ENCODE measurements at places on chromosomes 16 and 17.

DNA sequence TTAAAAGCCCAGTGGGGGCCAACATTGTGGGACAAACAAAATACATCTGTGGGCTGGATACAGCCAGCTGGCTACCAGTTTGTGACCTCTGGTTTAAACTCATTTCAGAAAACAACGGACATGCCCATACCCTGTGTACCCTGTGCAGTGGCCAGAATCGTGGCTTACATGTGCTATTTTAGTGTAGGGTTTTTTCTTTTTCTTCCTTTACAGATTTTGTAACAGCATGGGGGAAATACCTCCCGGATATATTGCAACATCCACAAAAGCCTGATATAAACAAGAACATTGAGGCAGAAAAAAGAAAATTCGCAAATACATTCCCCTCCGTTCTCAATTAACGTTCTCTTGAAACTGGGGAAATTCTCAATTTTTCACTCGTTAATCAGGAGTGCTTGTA is 7.3 kb downstream of the HS3ST4 start:
- H3K36me3 ChIP-seq = no peaks in the 10 kb centered on the region
- H3K4me1 ChIP-seq = no peaks in the 10 kb centered on the region
- no peak overlapping the region for H3K27ac ChIP-seq
- DNase-seq = no peak
- no peak overlapping the region for H3K4me3 ChIP-seq

DNA sequence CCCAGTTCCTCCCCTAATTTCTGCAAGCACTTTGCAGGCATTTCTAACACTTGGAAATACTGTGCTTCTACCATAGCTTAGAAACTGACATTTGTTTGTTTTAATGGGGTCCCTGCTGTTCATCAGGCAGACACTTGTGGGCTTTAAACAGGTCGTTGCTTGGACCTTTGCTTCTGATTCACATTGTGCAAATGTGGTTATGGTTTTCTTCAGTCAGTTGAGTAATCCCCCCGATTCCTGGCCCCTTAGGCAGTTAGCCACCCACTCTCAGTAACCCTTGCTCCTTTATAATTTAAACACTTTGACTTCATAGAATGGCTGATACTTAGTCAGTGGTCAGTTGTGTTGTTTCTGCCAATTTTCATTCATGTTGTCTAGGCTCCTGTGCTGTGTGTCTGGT is 39.4 kb downstream of the SLC47A1 start:
- no peak overlapping the region for H3K27ac ChIP-seq
- no peak for DNase-seq
- no peaks in the 10 kb centered on the region for H3K4me1 ChIP-seq
- no peak overlapping the region for H3K4me3 ChIP-seq
- peaks cover 29% of the 10 kb centered on the region for H3K27me3 ChIP-seq

GRCh38 chr17:67260170-67260987 is 15.4 kb upstream of the HELZ start:
- no peaks in the 10 kb centered on the region for H3K27me3 ChIP-seq
- no peak for DNase-seq
- H3K36me3 ChIP-seq = peaks cover 6% of the 10 kb centered on the region
- no peak overlapping the region for H3K27ac ChIP-seq
- no peak overlapping the region for H3K4me3 ChIP-seq

DNA sequence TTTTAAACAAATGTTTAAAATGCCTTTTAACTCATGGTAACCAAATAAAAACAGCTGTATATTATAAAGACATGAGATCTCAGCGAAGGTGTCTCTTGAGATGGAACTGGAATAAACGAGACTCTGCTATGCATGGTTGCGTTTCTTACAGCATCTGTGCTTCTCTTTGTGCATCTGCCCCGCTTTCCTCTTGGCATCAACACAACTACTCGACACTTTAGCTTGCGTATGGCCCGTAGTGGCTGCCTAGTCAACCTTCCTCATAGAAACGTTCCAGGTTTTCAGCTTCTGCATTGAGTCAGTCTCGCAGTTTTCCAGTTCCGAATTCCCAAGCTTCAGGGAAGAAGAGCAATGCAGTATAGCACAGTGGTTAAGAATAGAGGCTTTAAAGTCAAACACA is 214.9 kb downstream of the CEP112 start:
- H3K4me3 ChIP-seq = no peak overlapping the region
- H3K27ac ChIP-seq = no peak overlapping the region
- H3K4me1 ChIP-seq = no peaks in the 10 kb centered on the region
- no peak for DNase-seq
- H3K27me3 ChIP-seq = peaks cover 28% of the 10 kb centered on the region
- no peaks in the 10 kb centered on the region for H3K36me3 ChIP-seq

GRCh38 chr17:64128787-64129514 is 993 bp downstream of the ERN1 start:
- H3K27me3 ChIP-seq = no peaks in the 10 kb centered on the region
- peak overlapping the region; percentile 79 for H3K27ac ChIP-seq
- peaks cover 11% of the 10 kb centered on the region for H3K36me3 ChIP-seq
- peaks cover 60% of the 10 kb centered on the region for H3K4me1 ChIP-seq

DNA sequence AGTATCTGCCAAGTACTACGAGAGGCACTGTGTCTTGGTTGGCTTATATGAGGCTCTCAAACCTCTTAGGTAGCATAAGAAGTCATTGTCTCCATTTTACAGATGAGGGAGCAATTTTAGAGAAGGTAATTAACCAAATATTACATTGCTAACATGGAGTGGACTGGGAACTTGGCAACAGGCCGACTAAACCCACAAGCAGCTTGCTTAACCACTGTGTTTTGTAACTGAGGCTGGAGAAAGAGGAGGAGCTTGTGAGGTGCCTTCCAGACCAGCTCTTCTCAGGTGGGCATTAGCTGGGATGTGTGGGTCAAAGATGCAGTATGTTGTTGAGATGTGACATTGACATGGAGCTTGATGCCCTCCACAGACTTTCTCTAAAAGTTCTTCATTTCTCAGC is 835.6 kb upstream of the RBFOX1 start:
- DNase-seq = no peak
- no peaks in the 10 kb centered on the region for H3K36me3 ChIP-seq
- no peaks in the 10 kb centered on the region for H3K4me1 ChIP-seq
- H3K4me3 ChIP-seq = no peak overlapping the region

DNA sequence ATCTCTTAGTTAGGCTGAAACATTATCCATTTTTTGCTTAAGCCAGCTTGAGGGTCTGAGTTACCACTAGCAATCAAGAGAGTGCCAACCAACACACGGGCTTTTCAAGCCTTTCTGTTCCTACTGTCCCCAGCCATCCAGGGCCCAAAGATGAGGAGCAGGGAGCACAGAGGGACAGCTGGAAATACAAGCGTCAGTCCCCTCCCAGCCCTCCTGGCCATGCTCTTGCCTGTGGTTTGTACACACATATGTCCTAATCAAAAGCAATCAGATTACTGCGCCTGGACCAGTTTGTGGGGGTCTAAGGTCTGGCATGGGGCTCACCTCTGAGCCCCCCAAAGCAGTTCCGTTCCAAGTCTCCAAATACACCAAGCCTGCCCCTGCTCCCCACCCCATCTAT is 3.5 kb downstream of the CORO7 start:
- DNase-seq = no peak
- H3K36me3 ChIP-seq = peaks cover 70% of the 10 kb centered on the region
- H3K4me1 ChIP-seq = peaks cover 40% of the 10 kb centered on the region
- H3K4me3 ChIP-seq = peak overlapping the region; percentile 34

- DNase-seq = no peak
- no peak overlapping the region for H3K27ac ChIP-seq
- H3K4me1 ChIP-seq = no peaks in the 10 kb centered on the region
These were observed 209.6 kb upstream of the CACNG5 start for GRCh38 chr17:66625311-66625767.

DNA sequence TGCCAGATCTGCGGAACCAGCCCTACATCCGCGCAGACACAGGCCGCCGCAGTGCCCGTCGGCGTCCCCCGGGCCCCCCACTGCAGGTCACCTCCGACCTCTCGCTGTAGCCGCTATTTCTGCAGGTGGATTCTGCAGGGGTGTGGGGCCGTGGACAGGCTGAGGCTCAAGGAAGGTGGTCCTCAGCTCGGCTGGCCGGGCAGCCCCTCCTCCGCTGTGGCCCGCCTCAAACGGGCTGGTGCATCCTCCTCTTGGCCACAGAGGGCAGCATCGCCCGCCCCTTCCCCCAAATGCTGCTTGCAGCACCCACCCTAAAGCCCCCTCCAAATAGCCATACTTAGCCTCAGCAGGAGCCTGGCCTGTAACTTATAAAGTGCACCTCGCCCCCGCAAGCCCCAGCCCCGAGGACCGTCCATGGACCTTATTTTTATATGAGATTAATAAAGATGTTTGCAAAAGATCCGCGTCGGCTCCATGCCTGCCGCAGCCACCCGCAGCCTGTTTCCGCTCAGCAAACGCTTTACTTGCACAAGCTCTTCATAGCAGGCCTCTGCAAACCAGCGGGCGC is 14.9 kb downstream of the SPATA32 start:
- peak overlapping the region; percentile 94 for H3K27ac ChIP-seq
- no peaks in the 10 kb centered on the region for H3K27me3 ChIP-seq

DNA sequence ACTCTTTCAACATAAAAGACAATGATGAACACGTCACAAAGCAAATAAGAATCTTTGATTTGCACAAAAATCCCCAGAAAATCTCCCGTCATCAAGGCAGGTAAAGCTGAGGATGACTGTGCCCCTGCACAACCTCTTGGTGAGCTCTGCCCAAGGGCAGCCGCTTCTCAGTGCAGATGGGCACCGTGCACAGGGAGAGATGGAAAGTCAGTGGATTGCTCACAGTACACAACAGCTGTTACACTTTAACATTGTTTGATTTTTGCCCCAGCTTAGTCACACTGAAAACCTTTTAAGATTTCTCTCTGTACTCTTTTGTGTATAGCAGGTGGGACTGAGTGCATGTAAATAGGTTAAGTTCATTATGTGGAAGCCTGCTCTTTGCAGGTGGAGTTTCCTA is 104.2 kb downstream of the CDK5R1 start:
- DNase-seq = no peak
- no peak overlapping the region for H3K27ac ChIP-seq
- H3K4me3 ChIP-seq = no peak overlapping the region

DNA sequence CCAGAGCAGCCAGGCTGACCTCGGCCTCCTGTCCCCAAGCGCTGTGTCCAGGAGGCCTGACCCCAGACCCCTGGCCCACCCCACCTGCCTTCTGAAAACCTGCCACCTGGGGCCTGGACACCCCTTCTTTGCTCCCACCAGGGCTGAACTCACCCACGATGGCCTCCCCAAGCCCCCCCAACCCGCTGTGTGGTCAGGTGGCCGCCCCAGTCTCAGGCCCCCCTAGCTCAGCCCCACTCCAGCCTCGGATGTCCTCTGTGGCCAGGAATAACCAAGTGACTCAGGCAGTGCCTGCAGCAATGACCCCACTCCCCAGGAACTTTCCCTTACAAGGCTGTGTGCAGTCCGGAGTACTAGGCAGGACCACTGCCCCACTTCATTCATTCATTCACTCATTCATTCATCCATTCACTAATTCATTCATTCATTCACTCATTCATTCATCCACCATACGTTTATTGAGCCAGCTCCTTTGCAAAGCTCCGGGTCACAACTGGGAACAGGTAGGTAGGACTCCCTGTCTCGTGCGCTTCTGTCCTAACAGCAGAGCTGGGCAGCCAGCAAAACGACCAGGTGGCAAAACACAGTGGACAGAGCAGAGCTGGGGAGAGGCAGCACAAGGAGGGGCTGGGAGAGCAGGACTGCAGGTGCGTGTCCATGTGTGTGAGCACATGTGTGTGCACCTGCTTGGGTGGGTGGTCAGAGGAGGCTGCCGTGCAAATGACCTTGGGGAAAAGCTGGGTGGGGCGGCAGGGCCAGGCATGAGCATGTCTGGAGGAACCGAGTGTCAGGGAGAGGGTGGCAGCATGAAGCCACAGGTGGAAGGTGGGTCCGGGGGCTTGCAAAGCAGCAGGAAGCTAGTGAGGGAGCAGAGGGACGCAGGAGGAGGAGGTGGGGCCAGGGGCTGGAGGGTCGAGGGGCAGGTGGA is 75.8 kb upstream of the CBX4 start:
- H3K4me1 ChIP-seq = no peaks in the 10 kb centered on the region
- no peak overlapping the region for H3K27ac ChIP-seq
- no peak for DNase-seq
- H3K4me3 ChIP-seq = no peak overlapping the region

- H3K4me3 ChIP-seq = no peak overlapping the region
- H3K27me3 ChIP-seq = peaks cover 7% of the 10 kb centered on the region
- H3K27ac ChIP-seq = no peak overlapping the region
These were observed 32.9 kb upstream of the TOB1 start for GRCh38 chr17:50899005-50899460.

DNA sequence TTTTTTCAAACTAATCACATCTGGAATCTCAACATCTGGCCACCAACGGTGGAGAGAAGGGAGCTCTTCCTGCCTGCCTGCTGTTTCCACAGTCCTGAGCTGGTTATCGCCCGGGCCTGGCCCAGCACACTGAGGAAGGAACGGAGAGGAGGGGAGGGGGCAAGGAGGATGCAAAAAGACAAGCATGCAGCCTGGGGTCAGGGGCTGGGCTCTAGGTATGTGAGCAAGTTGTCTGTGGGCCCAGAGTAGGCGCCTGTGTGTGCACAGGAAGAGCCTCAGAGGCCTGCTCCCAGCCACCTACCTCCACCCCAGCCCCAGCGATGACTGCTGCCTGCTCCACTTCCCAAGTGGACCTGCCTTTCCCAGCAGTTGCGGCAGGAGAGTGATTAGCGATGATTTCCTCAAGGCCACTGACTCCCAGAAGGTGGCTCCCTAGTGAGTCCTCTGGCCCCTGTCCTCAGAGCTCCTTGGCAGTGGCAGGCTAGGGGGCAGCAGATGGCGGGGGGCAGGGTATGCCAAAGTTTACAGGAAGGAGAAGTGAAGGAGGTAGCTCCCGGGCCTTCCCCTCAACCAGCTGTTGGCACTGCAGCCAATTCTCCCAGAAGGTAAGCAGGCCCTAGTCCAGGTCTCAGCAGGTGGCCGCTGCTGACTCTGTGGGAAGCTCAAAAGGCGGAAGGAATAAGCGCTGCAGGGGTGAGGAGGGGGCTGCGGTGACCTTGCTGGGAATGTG is 27.0 kb upstream of the RASD1 start:
- H3K27ac ChIP-seq = no peak overlapping the region
- no peaks in the 10 kb centered on the region for H3K27me3 ChIP-seq
- H3K4me1 ChIP-seq = no peaks in the 10 kb centered on the region
